CD8-positive, alpha-beta memory T cell (primary cell): ENCODE measurements at places on chromosomes 3 and 15.

DNA sequence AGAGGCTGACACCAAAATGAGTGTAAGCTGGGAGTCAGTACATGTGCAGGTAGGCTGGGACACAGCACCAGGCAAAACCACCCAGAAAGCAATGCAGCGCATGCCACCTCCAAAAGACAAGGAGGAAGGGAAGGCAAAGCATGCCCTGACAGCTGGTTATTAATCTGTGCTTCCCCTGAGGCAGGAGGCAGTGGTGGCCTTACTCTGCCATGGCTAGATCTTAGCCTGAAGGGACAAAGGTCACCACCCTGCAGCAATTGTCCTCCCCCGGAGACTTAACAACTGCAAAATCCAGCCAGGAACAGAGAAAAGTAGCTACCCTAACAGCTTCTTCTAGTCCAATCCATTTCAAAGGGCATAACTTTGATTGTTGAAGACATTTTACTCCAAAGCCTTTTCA is 73.7 kb downstream of the PLD1 start:
- DNase-seq = no peak

- no peak for DNase-seq
Measured at GRCh38 chr15:73962433-73962832, 29.7 kb downstream of the STOML1 start.

DNA sequence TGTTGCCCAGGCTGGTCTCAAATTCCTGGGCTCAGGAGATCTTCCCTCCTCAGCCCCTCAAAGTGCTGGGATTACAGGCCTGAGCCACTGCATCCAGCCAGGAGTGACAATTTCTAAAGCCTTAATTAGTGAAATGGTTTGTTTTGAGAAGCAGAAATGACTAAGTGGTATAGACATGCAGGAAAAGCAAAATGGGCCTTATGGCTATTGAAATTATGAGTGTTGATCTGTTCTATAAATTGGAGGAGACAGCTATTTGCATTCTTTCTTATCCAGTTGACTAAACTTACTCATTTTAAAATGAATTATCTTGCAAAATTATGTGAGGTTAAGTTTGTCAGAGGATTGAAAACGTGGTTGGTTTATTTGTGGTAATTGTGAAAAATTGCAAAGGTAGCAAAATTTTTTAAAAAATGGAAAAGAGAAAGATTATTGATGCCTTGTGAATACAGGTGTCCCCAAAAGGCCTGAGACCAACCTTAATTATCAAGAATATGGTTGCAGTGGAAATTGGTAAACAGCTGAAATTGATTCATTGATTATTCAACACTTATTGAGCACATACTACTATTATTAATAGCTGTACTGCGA is 7.9 kb downstream of the RAP2B start:
- DNase-seq = no peak

GRCh38 chr3:29822071-29822470 is 541.2 kb downstream of the RBMS3 start:
- no peak for DNase-seq

- no peak for DNase-seq
Measured at GRCh38 chr15:97410897-97411575, 549.5 kb upstream of the ARRDC4 start.

- DNase-seq = no peak
Measured at GRCh38 chr15:37142371-37142770, 42.0 kb upstream of the MEIS2 start.

GRCh38 chr3:184783319-184783718 is 28.6 kb upstream of the VPS8 start:
- DNase-seq = no peak

DNA sequence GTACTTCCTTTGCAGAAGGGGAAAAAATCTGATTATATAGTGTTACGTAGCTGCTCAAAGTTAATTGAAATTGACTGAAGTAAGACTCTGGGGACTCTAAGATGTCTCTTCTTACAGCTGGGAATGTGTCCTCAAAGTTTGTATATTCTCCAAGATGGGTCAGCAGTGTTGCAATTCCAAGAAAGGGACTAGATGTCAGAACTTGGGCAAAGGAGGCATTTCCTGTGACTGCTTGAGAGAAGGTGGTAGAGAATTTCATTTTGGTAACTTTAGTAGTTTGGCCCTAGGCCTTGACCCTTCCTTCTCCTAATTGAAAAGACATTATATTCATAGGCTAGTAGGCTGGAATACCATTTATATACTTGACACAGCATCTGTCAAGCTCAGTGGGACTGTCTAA is 33.9 kb downstream of the PTPRG start:
- no peak for DNase-seq

- no peak for DNase-seq
Measured at GRCh38 chr3:73542136-73542535, 82.6 kb downstream of the PDZRN3 start.

- no peak for DNase-seq
Measured at GRCh38 chr3:114668099-114668498, 374.3 kb downstream of the TIGIT start.

DNA sequence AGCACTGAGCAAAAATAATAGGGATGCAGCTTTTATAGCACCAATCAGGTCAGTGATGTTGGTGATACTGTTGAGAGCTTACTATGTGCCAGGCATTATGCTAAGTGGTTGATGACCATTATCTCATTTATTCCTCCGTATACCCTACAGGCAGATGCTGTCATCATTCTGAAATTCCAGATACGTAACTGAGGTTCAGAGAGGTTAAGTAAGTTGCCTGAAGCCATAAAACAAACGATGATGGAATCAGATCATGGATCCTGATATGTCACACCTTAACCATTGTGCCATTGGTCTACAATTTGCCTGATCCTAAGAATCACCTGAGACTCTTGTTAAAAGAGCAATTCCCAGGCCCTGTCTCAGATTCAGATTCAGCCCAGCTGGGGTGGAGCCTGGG is 49.5 kb downstream of the ST6GAL1 start:
- DNase-seq = no peak

- DNase-seq = no peak
Measured at GRCh38 chr3:72535772-72536171, 312.5 kb downstream of the SHQ1 start.

GRCh38 chr3:14119651-14120050 is 5.0 kb downstream of the CHCHD4 start:
- DNase-seq = no peak

- no peak for DNase-seq
Measured at GRCh38 chr3:195767792-195768191, 43.9 kb downstream of the MUC4 start.

DNA sequence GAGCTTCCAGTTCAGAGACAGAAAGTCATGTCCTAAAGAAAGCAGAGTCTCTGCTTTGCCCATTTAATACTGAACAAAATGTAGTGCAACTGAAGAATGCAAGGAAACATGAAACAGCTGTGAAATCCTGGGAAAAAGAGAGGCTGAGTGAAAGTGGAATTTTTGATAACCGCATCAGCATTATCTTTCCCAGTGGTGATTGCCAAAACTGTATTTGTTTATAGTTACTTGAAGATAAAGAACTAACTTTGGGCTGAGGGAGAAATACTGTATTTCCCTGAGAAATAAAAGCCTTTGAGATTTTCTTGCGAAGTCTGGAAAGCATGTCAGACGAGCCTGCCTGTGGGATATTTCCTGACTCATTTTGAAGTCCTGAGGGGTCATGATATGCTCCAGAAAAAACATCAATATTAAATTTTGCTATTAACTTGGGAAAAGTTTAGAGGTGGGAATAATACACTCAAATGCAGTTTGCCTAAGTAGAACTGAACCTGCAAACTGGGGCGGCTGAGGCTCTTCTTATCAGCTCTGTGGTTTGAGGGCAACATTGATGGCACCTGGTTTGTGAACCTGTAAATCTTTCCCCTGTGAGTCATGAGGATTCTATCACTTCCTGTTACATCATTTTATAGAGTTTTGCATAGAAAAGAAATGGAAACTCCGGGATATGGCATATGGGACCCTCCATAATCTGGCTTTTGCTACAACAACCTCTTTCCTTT is 855.3 kb downstream of the MCTP2 start:
- DNase-seq = no peak

DNA sequence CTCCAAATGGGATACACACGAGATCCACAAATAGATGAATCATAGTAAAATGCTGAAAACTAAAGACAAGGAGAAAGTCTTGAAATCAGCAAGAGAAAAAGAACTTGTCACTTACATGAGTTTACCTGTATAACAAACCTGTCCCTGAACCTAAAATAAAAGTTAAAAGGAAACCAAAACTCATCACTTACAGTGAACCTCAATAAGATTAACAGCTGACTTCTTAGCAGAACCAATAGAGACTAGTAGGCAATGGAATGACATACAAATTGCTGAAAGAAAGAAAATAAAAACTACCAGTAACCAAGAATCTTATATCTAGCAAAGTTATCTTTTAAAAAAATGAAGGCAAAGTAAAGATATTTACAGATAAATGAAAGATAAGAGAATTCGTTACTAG is 27.4 kb downstream of the SEC22A start:
- DNase-seq = no peak

DNA sequence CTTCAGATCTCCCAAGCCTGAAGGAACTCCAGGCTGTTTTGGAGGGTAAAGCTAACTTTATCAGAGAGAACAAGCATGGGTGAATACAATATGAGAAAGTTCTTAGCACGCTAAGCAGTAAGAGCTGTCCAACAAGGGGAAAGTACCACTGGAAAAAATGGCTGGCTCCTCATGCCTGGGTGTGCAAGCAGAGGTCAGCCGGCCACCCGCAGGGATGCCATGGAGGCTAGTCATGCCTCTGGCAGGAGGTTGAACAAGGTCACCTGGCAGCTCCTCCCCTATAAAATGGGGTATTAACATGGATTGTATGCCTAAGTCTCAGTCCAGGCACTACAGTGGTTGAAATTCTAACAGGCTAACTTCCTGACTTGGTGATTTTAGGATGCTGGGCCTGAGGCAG is 75.4 kb upstream of the SLC6A1 start:
- no peak for DNase-seq

GRCh38 chr3:171169866-171170265 is 143.3 kb upstream of the SLC2A2 start:
- DNase-seq = no peak

DNA sequence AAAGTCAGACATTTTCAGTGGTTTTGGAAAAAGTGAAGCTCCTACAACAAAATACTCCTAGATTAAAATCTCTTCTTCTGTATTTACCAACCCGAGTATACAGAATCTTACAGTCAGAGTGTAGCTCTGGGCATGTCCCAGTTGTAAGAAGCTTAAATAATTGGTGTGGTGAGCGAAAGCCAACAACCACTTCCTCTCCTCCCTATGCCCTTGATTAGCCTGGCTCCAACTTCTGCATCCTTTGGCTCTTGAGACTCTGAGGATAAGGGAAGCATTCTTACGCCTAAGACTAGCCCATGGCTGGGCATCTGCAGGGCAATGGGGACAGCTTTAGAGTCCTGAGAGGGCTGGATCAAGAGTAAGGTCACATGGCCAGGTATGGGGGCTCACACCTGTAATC is 25.5 kb downstream of the RFT1 start:
- no peak for DNase-seq

GRCh38 chr3:25471081-25471768 is 43.2 kb downstream of the RARB start:
- no peak for DNase-seq

DNA sequence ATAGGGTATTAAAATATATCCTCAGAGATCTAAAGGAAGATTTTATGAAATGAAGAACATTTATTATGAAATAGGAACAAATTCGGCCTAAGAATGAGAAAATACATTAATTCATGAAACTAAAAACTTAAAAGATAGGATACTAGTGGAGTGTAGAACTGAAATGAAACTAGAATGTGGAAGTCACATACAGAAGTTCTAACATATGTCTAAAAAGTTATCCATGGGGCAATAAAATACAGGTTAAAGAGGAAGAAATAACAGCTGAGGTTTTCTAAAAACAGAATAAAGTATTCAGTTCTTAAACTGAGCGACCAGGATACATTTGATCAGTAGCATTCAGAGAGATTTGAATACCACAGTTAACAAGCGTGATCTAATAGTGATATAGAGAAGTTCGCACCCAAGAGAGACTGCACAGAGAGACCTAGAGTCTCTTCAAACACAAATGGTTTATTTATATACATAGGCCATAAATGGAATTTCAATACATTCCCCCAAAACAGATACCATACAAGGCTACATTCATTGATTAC is 85.9 kb downstream of the FEZF2 start:
- DNase-seq = no peak

DNA sequence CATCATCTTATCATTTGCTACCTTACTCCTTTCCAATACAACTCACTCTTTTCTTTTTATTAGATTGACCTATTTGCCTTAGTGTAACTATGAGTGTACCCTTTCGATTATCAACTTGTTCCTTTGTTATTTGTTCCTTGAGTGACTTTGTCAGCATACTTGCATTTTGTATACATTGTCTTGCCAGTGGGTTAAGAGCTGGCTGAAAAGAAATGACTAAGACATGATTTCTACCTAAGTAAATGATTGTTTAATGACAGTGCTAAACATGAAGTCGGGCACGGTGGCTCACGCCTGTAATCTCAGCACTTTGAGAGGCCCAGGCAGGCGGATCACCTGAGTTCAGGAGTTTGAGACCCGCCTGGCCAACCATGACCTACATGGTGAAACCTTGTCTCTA is 1042.3 kb downstream of the TBL1XR1 start:
- no peak for DNase-seq

DNA sequence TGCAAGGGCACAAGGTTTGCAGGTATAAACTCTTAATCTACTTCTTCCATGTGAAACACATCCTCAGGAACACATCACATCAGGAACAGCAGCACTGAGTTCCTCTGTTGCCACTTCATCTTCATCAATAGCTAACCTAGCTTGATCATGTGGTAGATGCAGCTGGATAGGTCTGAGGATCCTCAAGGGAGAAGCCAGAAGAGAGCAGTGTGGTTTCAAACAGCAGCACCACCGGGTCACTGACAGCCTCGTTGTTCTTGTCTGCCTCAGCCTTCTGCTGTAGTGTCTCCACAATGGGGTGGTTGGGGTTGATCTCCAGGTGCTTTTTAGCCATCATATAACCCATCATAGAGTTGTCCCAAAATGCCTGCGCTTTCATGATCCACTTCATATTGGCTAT is 58.8 kb downstream of the ADAM10 start:
- DNase-seq = no peak

GRCh38 chr3:193040836-193041672 is 123.4 kb upstream of the MB21D2 start:
- no peak for DNase-seq

- DNase-seq = no peak
Measured at GRCh38 chr15:31560643-31561042, 234.0 kb downstream of the KLF13 start.

GRCh38 chr15:81301385-81301784 is 22.6 kb downstream of the STARD5 start:
- no peak for DNase-seq

- no peak for DNase-seq
Measured at GRCh38 chr3:155603302-155603701, 141.6 kb downstream of the PLCH1 start.

DNA sequence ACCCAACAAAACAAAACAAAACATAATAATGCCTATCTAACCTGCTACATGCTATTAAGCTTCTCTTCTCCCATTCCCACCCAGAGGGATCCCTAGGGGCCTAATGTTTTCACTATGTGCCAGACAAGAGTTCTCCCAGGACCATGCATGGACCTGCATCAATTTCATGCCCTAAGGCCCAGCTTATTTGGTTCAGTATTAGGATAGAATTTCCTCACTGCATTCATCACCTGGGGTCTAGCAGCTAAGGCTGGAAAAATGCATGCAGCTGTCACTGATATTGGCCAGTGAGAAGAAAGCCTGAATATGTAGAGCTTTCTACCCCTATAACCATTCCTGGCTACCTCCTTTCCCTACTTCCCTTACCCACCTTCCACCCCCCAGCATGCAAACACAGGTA is 2.0 kb upstream of the HCLS1 start:
- DNase-seq = no peak
